Breast epithelium (tissue), 4 donors: ENCODE measurements at places on chromosomes 2 and 18. TPM values are rescaled to one million over a fixed set of nuclear protein-coding genes. Genes with fewer than 3 reads are reported as not detected.

DNA sequence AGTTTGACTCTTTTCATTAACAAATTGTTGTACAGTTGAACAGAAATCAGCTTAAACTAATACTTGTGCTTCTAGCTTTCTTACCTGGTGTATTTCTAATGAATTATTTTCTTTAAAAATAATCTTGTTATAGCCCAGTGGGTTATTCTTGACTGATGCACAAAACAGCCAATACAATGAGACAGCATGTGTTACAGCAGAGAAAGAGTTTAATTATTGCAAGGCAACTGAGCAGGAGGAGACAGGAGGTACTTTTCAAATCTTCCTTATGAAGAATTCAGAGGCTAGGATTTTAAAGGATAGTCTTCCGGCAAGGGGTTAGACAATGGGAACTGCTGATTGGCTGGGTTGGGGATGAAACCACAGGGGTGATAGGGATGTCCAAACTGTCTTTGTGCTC is 64.5 kb upstream of the TPO start:
- H3K27me3 ChIP-seq = no peaks in the 10 kb centered on the region
- no peaks in the 10 kb centered on the region for H3K36me3 ChIP-seq
- no peaks in the 10 kb centered on the region for H3K4me1 ChIP-seq
- DNase-seq = no peak
- H3K27ac ChIP-seq = no peak overlapping the region
- no peak overlapping the region for H3K4me3 ChIP-seq

DNA sequence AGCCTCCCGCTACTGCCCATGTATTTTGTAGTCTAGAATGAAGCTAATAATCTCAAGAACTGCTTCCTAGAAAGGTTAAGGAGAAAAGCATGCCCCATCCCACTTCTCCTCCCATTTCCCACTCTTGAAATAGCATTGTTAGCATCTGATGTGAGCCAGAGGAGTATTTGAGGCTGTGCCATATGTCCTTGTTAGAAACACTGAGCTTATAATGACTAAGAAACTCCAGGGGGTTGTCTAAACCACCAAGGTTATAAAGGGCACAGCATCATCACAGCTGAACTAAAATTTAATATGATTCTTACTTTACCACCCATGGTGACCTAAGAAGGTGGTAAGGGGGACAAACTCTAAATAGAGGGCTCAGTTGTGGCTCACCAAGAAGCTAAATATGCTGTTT is 16.6 kb downstream of the TSPYL6 start:
- no peak overlapping the region for H3K4me3 ChIP-seq
- H3K27ac ChIP-seq = no peak overlapping the region
- no peaks in the 10 kb centered on the region for H3K36me3 ChIP-seq
- no peaks in the 10 kb centered on the region for H3K4me1 ChIP-seq
- no peak for DNase-seq

DNA sequence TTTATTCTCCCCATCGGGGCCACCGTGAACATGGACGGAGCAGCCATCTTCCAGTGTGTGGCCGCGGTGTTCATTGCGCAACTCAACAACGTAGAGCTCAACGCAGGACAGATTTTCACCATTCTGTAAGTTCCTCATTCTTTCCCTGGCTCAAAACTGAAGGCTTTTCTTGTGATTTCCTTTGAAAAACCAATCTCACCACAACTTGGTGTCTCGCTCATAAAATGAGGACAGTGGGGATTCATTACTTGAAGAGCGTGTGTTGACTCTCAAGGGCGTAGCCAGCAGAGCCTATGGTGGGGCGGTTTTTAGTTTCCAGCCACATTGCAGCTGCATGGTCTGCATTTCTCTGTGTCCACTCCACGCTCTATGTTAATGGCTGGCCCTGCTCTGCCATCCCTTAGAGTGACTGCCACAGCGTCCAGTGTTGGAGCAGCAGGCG is 29.0 kb downstream of the SLC1A4 start:
- no peaks in the 10 kb centered on the region for H3K27me3 ChIP-seq
- H3K4me1 ChIP-seq = no peaks in the 10 kb centered on the region
- H3K36me3 ChIP-seq = no peaks in the 10 kb centered on the region
- no peak overlapping the region for H3K4me3 ChIP-seq
- no peak overlapping the region for H3K27ac ChIP-seq

The HOXD10 gene
- total RNA-seq = not detected

DNA sequence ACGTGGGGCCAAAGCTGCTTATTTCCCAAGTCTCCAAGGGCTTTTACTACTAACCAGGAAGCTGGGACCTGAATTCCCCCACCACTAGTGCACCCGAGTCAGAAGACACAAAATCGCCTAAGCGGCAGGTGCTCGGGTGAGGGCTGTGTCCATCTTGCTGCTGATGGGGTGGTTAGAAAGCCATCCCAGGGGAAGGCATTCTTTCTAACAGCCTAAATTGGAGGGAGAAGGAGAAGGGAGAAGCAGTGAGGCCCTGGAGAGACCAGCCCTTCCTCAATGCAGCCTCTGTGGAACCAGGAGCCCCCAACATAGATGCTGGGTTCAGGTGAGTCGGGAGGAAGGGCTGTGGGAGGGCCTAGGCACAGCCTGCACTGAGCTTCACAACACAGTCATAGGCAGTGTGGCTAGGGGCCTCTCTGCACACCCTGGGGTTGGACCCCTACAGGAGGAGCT is 1.9 kb upstream of the PROM2 start:
- H3K36me3 ChIP-seq = no peaks in the 10 kb centered on the region
- no peak overlapping the region for H3K27ac ChIP-seq
- H3K27me3 ChIP-seq = no peaks in the 10 kb centered on the region
- no peak for DNase-seq
- no peak overlapping the region for H3K4me3 ChIP-seq
- no peaks in the 10 kb centered on the region for H3K4me1 ChIP-seq

- DNase-seq = no peak
- H3K4me3 ChIP-seq = no peak overlapping the region
- no peaks in the 10 kb centered on the region for H3K4me1 ChIP-seq
- no peaks in the 10 kb centered on the region for H3K36me3 ChIP-seq
- peak overlapping the region; percentile 69 for H3K27ac ChIP-seq
Observed at GRCh38 chr2:237222178-237222577, 136.5 kb downstream of the COPS8 start.

GRCh38 chr2:130258356-130258755 is 60.1 kb upstream of the TUBA3E start:
- no peaks in the 10 kb centered on the region for H3K36me3 ChIP-seq
- DNase-seq = no peak
- H3K4me3 ChIP-seq = no peak overlapping the region
- no peak overlapping the region for H3K27ac ChIP-seq
- H3K4me1 ChIP-seq = no peaks in the 10 kb centered on the region

The WIPF1 gene
- total RNA-seq = 24.9 TPM
